ENCODE measurements at places on chromosomes 7 and 10.

GRCh38 chr7:31687024-31687748, at the start of gene PPP1R17:
PPP1R17 (plus strand) TSS chr7:31687215; CDS start chr7:31692442, 5,227 bp downstream.
- DNase-seq, result no peak

DNA sequence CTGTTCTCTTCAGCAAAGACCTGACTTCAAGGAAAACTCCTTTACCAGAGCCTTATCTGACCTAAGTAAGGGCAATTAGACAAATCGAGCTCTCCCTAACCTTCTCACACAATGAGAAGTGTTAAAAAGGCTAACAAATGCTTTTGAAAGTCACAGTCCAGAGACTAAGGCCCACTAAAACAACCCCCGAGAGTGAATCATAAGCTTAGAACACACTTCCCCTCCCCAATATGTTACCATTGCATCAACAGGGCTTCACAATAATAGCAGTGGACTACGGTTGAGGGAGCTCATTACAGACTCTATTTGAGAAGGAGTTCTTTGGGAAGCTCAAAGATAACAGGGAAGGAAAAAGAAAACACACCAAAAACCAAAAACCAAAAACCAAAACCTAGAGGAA, 28.6 kb upstream of the ZEB1 start:
- DNase-seq, result peak; percentile 36

GRCh38 chr10:6240254-6240653, 37.5 kb downstream of the PFKFB3 start:
- no peak for DNase-seq

DNA sequence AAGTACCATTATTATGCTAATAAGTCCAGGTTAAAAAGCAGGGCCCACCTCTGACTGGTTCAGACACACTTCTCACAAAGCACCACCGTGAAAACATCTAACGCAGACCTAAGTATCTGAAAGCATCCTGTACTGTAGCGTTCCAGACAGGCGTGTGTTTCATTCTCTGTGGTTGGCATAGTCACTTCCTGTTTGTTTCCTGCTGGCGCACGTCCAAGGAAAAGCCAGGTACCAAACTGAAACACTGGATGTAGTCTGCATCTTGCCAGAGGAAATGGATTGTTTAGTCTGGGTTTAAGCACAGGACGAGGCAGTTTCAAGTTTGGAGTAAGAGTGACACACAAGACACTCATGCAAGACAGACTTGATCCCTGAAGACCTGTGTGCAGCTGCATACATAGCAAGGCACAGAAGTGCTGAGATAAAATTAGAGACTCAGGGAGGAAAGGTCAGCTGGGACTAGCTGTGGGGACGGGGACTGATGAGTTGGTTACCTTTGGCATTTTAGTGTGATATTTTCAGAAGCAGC, 23.3 kb downstream of the BPGM start:
- DNase-seq, result peak; percentile 92

DNA sequence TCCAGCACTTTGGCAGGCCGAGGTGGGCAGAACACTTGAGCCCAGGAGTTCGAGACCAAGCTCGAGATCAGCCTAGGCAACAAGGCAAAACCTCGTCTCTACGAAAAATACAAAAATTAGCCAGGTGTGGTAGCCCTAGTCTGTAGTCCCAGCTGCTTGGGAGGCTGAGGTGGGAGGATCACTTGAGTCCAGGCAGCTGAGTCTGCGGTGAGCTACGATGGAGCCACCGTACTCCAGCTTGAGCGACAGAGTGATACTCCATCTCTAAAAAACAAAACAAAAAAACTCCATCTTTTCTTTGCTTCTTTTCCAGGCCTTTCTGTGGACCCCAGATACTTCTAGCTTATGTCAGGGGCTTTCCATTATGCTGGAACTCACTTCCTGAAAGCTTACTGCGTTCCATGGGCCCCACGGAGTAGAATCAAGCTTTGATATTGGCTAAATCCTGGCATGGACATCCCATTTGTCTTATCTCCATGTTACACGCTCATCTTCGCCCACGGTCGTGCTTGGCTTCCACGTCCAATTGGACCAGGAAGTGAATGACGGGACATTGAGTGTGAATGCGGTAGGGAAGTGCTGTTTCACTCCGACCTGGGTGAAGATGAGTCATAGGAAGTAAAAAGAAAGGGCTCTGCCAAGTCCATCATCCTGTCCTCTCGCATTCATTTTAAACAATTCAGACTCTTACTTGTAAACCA, 45.7 kb downstream of the FAM171A1 start:
- DNase-seq, result peak; percentile 85

DNA sequence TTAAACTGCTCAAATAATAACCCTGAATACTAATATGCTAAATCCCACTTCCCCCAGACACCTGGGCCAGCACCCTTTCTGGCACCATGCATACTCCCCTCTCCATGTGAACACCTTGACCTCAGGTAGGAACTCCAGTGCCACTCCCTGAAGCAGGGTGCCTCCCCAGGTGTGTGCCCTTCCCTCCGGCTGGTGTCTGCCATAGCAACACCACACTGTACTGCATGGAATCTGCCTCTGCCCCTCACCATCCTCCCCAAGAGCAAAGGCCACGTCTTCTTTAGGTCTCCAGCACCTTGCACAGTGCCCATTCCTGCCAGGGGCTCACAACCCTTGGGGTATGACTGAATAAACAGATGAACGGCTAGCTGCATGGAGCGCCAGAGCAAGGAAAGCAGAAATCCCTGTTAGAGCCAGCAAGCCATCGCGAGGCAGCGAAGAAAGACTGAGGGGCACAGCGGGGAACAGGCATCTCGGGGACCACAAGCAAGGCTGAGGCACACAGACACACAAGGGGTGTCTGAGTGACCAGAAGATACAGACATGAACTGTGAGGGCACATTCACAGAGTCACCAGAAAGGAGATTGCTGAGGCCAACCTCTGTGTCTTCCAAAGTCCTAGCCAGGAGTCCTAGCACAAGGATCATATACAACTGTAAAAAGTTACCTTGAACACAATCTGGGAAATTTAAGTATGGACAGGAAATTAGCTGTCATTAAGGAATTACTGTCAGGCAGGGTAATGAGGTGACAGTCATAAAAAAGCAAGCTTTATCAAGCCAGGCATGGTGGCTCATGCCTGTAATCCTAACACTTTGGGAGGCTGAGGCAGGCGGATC, 25.7 kb downstream of the COBL start:
- no peak for DNase-seq

DNA sequence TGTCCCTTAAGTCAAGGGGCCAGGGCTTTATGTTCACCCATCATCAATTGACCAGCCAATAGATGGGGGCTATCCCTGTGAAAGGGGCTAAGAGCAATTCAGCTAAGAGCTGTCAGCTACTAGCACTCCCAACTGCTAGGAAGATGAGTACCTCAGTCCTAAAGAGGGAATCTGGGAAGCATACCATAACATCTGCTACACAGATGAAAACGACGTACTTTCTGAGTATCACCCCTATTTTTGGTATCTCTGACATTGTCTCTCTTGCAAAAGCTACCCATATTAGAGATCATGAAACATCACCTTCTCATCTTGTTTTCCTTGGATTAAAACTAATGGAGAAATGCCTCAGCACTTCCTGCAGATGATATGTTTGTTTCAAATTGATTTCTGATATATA, 7.5 kb upstream of the SMNDC1 start:
- no peak for DNase-seq

GRCh38 chr10:92047215-92047614, 123.6 kb downstream of the BTAF1 start:
- peak; percentile 8 for DNase-seq

DNA sequence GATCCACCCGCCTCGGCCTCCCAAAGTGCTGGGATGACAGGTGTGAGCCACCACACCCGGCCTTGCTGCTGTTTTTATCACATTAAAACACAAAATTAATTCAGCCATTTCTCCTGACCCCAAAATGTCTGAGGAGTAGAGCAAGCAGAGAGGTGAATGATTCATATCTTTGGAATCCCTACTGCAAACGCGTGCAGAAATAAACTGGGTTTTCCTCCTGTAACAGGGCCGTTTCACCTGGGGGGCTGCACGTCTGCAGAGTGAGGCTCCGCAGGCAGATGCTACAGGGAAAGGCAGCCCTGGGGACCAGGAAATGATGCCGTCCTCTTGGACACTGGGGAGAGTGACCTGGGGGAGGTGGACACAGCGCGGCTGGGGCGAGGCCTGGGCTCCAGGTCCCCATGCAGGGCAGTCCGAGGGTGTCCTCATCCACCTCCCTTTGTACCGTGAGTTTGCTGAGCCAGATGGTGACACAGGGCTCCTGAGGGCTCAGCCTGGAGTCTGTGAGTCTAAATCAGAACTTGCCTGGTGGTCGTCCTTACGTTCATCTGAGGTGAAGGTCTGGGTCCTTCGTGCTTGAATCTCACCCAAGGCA, 41.9 kb downstream of the PDGFA start:
- DNase-seq, result peak; percentile 20

DNA sequence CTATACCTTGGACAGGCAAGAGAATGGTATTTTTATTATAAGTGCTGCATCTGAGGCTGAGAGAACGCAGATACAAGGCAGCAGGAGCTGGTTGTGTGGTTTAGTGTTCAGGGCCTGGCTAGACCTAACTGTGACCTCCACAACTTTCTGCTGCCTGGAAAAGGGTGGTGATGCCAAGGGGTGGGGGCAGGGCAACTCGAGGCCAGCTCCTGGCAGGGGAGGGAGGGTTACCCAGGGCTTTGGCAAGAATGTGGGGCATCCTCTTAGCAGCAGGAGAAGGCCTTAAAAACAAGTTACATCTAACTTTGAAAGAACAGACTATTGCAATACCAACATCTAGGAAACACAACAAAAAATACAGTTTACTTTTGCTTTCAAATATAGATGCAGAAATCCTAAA, 13.0 kb downstream of the MXI1 start:
- no peak for DNase-seq

GRCh38 chr7:47337531-47337930, 244.4 kb downstream of the TNS3 start:
- DNase-seq, result peak; percentile 24

GRCh38 chr7:29593459-29593858, 29.8 kb downstream of the PRR15 start:
- DNase-seq, result no peak

- no peak for DNase-seq
These were observed 5.8 kb upstream of the AMZ1 start for GRCh38 chr7:2681929-2682799.

DNA sequence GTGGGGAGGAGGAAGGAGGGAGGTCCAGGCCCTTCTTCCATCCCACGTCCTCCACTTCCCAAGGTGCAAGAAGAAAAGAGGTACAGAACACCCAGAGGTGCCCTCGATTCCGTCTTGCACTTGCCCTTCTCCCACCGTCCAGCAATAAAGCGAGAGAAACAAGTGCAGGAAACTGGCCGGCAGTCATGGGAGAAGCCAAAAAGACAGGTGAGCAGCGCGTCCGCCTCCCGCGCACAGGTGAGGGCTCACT, 1.3 kb downstream of the C10orf95 start:
- no peak for DNase-seq

DNA sequence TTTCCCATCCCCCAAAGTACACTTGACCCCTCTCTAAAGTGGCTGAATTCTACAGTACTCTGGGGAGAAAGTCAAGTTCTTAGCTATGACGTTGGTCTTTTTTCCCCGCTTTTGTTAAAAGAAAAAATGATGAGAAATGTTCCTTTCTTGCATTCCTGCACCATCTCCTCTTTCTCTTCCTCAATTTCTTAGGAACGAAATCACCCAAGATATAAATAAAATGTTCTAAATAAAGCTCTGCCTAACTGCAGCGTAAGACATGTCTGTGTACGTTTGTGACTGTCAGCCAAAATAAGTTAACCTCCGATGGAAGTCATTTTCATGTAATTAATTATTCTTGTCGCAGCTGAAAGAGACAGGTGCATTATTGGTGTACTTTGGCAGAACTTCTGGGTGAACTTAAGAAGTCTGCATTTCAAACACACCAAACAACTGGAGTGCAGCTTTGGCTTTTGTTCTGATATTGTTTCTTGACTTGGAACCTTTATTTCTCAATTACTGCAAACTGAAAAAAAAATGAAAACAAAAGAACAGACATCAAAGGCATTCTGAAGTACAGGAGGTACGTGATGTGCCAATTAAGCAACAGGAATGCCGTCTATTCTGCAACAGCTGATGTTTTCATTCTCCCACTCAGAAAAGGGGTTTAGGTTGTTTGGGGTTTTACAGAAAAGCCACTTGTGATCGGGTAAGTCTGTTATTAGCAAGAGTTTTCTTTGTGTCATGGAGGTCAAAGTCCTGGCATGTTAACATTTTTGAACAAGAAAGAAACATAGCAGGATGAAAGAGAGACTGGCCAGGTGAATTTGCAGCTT, 82.4 kb upstream of the SDK1 start:
- no peak for DNase-seq

- no peak for DNase-seq
These were observed 149.9 kb downstream of the CRPPA start for GRCh38 chr7:16271355-16271915.

- peak; percentile 63 for DNase-seq
These were observed at the start of gene BMPER for GRCh38 chr7:33905389-33906032. BMPER (plus strand) TSS chr7:33905539; CDS start chr7:33905614, 75 bp downstream.

DNA sequence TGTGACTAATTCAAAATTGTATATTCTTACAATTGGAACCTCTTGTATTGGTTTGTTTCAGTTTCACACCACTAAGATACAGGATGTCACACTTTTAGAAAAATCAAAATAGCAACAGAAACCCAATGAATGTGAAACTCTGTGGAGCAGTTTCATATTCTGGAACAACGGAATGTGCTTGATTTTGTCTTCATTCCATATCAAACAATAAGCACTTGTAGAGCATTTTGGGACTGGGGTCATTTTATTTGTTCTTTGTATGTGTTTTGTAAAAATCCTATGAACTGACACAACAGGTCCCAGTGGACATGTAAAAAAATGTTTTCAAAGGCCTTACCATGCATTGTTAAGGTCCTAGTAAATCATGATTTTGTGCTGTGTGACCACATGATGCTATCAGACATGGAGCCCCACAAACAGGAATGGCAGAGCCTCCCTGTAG, 123.1 kb downstream of the DKK1 start:
- DNase-seq, result no peak

GRCh38 chr10:71378336-71379117, 18.2 kb upstream of the CDH23 start:
- no peak for DNase-seq

DNA sequence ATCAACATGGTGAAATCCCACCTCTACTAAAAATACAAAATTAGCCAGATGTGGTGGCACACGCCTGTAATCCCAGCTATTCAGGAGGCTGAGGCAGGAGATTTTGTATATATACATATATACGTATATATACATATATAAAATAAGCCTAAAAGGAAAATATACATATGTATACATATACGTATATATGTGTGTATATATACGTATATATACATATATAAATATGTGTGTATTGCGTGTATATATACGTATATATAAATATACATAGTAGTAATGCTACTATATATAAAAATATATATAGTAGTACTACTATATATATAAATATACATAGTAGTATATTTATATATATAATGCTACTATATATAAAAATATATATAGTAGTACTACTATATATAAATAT, 26.5 kb upstream of the PBLD start:
- DNase-seq, result no peak

GRCh38 chr7:15686295-15686956, at the start of gene MEOX2:
MEOX2 (minus strand) TSS chr7:15686683; CDS start chr7:15686402, 281 bp downstream.
- DNase-seq, result peak; percentile 70

DNA sequence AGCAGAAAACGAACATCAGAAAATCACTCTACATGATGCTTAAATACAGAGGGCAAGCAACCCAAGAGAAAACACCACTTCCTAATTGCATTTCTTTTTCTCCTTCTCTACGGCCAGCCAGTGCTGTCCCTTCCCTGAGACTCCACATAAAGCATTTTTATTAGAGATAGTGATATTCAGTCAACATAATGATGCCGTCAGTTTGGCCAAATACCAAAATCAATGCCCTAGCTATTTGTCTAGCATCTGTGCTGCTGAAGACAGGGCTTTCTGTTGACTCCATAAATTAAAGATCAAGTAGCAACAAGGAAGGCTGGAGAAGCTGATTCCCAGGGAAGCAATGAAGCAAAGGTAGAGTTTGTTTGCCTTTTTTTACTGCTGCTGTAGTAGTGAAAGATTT, 1024.9 kb downstream of the REEP3 start:
- no peak for DNase-seq
